ENCODE measurements at places on chromosomes 3 and 15. TPM values are rescaled to one million over a fixed set of nuclear protein-coding genes. Genes with fewer than 3 reads are reported as not detected.

DNA sequence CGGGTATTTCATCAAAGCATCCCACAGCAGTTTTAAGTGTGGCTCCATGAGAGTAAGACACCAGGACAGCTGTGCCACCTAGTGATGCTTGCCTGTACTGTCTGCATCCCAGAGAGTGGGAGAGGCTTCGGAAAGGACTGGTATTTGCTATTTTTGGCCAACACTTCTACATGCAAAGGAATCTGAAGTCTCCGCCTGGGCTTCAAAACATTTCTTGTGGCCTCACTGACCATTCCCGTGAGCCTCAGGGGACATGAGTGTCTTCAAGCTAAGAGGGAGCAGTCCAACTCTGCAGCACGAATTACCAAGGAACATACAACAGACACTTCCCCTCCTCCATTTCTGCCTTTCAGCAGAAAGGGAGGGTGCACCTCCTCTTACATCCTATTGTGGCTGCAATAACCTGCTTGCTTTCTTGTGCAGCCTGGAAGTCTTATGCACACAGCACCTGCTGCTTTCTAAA is 177.5 kb downstream of the RORA start:
- peak; percentile 85 for DNase-seq
- no peak overlapping the region for H3K4me3 ChIP-seq
- peaks cover 10% of the 10 kb centered on the region for H3K4me1 ChIP-seq

GRCh38 chr3:193767353-193768069 is 174.5 kb downstream of the OPA1 start:
- no peak for DNase-seq
- H3K4me1 ChIP-seq = peaks cover 11% of the 10 kb centered on the region
- H3K4me3 ChIP-seq = no peak overlapping the region
- peaks cover 41% of the 10 kb centered on the region for H3K27me3 ChIP-seq
- no peak overlapping the region for H3K27ac ChIP-seq

DNA sequence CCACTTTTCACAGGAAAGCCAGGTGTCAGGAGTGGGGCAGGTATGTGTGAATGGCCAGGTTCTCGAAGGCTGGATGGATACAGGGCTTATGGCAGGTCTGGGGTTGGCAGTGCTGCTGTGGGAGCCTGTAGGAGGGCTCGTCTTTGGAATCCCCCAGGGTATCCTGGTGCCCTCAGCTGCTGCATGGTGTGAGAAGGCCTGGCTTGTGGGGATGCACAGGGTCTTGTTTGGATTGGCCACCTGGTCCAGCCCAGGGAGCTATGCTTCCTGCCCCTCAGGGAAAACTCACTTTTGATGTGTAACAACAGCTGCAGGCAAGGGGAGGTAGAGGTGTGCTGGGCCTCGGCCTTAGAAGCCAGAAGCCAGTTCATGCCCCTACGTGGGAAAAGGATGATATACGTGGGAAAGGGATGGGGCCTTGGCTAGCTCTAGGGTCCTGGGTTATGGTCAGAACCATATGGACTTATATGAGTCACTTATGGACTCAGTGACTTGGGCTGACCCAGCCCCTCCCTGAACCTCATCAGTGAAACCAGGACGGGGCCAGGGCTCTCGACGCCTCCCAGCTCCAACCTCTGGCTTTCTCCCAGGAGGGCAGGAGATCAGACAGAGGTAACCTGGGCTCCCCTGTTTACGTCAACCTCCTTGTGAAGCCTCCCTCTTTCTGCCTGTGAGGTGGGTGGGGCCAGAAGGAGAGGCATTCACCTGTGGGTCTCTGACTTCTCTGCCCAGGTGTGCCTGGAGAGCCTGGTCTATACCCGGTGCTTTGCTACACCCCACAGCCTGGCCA is 37.8 kb upstream of the CSPG4 start:
- DNase-seq = no peak
- no peaks in the 10 kb centered on the region for H3K27me3 ChIP-seq
- no peak overlapping the region for H3K4me3 ChIP-seq
- no peaks in the 10 kb centered on the region for H3K36me3 ChIP-seq
- H3K27ac ChIP-seq = no peak overlapping the region

GRCh38 chr3:120498556-120499346 is 48.0 kb upstream of the FSTL1 start:
- no peaks in the 10 kb centered on the region for H3K36me3 ChIP-seq
- H3K27ac ChIP-seq = peak overlapping the region; percentile 89
- peak overlapping the region; percentile 23 for H3K4me3 ChIP-seq
- peaks cover 38% of the 10 kb centered on the region for H3K4me1 ChIP-seq
- DNase-seq = peak; percentile 96

DNA sequence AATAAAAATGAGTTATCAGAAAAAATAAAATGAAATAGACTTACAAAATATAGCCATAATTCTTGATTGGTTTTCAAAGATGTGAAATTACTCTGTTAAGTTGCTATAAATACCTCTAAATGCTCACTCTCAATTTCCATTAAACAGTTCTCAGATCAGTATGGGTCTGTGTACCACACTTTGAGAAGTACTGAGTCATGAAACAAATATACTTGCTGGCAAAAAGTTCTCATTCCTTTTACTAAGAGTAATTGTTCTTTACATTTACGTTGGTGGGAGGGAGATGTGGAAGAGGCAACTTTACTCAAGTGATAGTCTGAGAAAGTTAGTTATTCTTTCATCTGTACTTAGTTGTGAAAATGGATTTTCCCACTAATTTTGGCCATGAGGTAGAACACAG is 96.3 kb downstream of the ZNF385D start:
- no peaks in the 10 kb centered on the region for H3K27me3 ChIP-seq
- peaks cover 17% of the 10 kb centered on the region for H3K4me1 ChIP-seq
- H3K36me3 ChIP-seq = no peaks in the 10 kb centered on the region
- peak; percentile 84 for DNase-seq
- peak overlapping the region; percentile 36 for H3K27ac ChIP-seq

DNA sequence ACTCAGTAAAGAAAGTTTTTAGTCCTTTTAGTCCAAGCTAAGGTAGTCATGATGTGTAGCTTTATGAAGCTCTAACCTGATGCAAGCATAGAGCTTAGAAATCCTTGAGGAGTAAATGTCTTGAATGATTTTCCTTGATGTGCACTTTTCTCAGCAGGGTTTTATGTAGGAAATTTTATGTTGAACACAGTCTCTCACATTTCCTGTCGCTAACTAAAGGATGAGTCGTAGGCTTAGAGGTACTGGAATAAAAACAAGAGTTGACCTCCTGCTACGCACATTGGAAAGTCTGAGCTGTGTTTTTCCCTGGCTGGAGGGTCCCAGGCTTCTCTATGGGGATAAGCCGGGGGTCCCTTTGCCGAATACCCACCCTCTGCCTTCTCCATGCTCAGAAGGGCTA is 34.7 kb upstream of the ZPLD1 start:
- no peaks in the 10 kb centered on the region for H3K27me3 ChIP-seq
- H3K27ac ChIP-seq = no peak overlapping the region
- peak; percentile 23 for DNase-seq
- H3K4me1 ChIP-seq = peaks cover 7% of the 10 kb centered on the region
- no peak overlapping the region for H3K4me3 ChIP-seq

- peak; percentile 63 for DNase-seq
- peak overlapping the region; percentile 35 for H3K27ac ChIP-seq
- H3K4me1 ChIP-seq = peaks cover 50% of the 10 kb centered on the region
- no peak overlapping the region for H3K4me3 ChIP-seq
These were observed 13.6 kb downstream of the PDZRN3 start for GRCh38 chr3:73611176-73611575.

- peaks cover 36% of the 10 kb centered on the region for H3K36me3 ChIP-seq
- peaks cover 18% of the 10 kb centered on the region for H3K4me1 ChIP-seq
- no peak overlapping the region for H3K4me3 ChIP-seq
- H3K27me3 ChIP-seq = no peaks in the 10 kb centered on the region
- no peak overlapping the region for H3K27ac ChIP-seq
These were observed 12.5 kb downstream of the PML start for GRCh38 chr15:74006774-74007639.

DNA sequence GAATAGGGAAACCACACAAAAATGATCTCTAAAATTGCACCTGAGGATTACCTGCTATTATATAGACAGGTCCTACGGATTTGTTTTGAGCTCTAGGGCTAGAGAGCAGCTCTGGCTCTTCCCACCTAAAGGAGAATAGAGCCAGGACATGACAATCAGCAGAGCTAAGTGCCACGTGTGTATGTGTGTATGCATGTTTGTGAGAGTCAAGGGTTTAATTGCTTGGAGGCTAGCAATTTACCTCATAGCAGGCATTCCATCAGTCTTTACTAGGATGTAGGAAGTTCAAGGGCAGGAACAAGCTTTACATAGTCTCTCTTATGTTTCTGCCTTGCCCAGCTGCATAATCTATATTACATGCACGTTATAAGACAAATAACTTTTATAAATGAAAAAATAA is 498.2 kb downstream of the NSUN3 start:
- no peak for DNase-seq
- H3K36me3 ChIP-seq = no peaks in the 10 kb centered on the region
- H3K4me1 ChIP-seq = no peaks in the 10 kb centered on the region
- no peaks in the 10 kb centered on the region for H3K27me3 ChIP-seq
- H3K27ac ChIP-seq = no peak overlapping the region

- no peaks in the 10 kb centered on the region for H3K27me3 ChIP-seq
- no peak for DNase-seq
- no peak overlapping the region for H3K4me3 ChIP-seq
- H3K36me3 ChIP-seq = no peaks in the 10 kb centered on the region
- H3K4me1 ChIP-seq = no peaks in the 10 kb centered on the region
- no peak overlapping the region for H3K27ac ChIP-seq
These were observed 5.5 kb upstream of the COLQ start for GRCh38 chr3:15527031-15527459.

DNA sequence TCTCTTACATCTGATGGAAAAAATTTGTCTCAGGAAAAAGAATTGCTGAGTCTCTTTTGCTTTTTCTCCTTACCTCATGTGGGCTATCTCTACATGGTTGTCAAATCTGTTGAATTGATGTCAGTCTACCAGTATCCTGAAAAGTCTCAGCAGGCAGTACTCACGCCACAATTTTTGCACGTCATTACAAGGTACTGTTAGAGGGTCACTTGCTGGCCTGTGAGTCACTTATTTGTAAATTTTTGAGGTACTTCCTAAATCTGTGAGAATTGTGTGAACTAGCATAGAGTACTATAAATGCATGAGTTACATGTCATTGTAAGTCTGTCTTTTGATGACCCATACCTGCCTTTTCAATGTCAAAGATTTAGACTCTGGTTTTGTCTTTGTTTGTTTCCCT is 15.9 kb downstream of the HPS3 start:
- H3K36me3 ChIP-seq = peaks cover 11% of the 10 kb centered on the region
- H3K27ac ChIP-seq = no peak overlapping the region
- no peak for DNase-seq
- no peaks in the 10 kb centered on the region for H3K27me3 ChIP-seq
- no peaks in the 10 kb centered on the region for H3K4me1 ChIP-seq

AADACL2 gene
- not detected for total RNA-seq

GABPB1 gene
- 32.6 TPM for total RNA-seq

ZIC1 gene
- total RNA-seq = 25.5 TPM

MYO1E gene
- 155 TPM for total RNA-seq

CELSR3 gene
- total RNA-seq = 1.4 TPM

TEX55 gene
- total RNA-seq = not detected

OCA2 gene
- not detected for total RNA-seq

GFM1 gene
- 38.5 TPM for total RNA-seq

KBTBD12 gene
- not detected for total RNA-seq

ARMC8 gene
- total RNA-seq = 29.2 TPM
